ENCODE measurements at places on chromosomes 2 and 18.

DNA sequence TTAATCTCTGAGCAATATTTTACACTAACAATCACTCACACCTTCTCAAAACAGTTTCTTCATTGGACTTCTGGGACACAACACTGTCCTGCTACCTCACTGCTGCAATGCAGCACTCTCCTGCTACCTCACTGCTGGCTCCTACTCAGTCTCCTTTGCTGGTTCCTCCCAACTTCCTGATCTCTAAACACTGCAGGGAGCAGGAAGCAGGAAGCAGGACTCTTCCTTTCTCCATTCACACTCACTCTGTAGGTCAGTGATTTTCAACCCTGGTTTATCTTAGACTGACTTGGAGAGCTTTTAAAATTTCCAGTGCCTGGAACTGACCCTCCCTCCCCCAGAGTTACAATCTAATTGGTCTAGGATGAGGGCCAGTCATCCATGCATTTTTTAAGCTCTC, 243.4 kb upstream of the RBBP8 start:
- DNase-seq, result no peak

DNA sequence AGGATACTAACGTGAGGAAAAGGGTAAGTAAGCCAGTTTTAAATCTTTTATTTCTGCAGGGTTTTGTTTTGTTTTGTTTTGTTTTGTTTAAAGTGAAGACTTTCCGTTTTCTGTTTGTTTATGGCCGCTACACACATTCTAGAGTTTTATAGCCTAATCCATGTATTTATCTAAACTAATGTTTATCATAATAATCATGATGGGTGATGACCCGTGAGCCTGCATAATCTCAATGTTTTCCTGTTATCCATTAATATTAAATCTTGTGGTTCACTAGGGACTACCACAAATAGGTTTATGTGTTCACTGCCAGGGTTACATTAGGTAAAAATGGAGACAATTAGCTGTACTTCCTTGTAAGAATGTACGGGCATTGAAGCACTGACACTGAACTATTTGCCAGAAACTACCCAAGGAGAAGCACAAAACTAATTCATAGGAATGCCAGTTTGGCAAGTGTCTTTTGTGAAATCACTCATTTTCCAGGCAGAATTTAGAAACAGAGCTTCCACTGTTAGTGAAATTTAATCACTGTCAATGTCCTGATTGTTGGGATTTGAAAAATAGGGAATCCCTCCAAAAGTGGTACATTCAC, 574.8 kb downstream of the LRP1B start:
- peak; percentile 38 for DNase-seq

- DNase-seq, result no peak
These were observed 17.6 kb upstream of the EPG5 start for GRCh38 chr18:45984546-45985235.

DNA sequence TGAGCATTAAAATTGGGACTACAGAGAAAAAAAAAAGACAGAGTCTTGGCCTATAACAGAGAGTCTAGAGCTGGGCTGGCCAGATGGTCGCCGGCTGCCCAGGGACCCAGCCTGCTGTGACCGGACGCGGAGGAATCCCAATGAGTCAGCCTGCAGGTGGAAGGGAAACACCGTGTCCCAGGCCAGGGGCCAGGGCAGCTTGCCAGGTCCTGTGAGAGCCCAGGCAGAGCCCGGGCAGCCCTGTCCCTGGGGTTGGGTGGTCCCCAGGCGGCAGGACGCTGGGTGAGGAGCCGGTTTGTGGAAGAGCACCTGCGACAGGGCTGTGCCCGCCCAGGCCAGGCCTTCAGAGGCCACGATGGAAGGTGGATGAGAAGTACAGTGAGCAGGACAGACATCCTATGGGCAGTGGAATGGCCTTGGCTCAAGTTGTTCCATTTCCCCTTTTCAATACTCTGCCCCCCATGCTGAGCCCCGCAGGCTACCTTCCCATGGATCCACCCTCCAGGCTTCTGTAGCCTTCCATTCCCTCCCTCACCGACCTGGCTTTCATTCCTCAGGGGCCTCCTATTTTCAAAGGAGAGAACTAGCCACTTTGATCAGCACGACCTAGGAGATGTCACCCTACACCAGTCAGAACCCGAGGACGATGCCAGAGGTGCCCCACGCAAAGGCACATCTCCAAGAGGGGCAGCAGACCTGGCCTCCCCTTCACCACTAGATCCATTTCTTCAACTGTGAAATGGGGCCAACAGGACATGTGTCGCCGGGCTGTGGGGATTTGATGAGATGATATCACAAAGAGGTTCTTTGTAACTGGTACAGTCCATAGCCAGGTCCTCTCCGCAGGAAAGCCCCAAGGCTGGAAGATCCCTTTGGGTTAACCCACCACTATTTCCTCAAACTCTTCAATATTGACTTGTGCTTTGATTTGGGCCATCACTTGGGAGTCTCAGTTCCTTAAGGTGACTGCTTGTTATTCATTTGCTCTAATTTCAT, 87.5 kb downstream of the POLR1A start:
- peak; percentile 63 for DNase-seq

Measured in tongue (tissue), 3 donors.